ENCODE measurements at places on chromosomes 2 and 18.

DNA sequence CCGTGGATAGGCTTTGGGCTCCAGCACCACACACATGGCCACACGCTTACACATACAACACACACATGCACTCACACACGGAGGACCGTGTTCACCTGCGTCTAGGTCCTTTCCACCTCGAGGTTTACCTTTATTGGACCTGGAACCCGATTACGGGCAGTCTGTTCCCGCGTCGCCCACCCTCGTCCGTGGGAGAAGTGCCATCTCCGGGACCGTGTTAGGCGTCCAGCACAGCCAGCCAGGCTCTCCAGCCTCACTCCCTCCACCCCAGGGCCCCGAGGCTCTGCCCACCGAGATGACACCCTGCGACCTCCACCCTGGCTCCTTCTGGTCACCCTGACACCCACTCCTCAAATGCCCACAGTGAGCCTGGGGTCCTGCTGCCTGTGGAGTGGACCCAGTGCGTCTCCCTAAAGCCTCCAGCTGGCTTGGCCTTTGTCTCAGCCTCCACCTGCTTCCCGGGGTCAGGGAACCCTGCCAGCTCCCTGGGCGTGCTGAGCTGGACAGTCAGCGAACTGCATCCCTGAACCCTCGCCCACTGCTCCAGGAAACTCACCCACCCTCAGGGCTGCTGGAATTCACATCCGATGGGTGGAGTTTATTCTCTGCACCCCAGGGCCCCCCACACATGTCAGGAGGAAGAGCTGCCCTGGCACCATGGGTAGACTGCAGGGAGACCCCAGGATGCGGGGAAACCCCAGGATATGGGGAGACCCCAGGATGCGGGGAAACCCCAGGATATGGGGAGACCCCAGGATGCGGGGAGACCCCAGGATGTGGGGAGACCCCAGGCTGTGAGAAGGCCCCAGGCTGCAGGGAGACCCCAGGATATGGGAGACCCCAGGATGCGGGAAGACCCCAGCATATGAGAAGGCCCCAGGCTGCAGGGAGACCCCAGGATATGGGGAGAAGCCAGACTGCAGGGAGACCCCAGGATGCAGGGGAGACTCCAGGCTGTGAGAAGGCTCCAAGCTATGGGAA is 33.0 kb downstream of the ADI1 start:
- DNase-seq = no peak

GRCh38 chr2:44362207-44363015 is 664 bp downstream of the CAMKMT start:
- DNase-seq = peak; percentile 35

- DNase-seq = no peak
Measured at GRCh38 chr2:234100686-234101085, 50.2 kb downstream of the SPP2 start.

DNA sequence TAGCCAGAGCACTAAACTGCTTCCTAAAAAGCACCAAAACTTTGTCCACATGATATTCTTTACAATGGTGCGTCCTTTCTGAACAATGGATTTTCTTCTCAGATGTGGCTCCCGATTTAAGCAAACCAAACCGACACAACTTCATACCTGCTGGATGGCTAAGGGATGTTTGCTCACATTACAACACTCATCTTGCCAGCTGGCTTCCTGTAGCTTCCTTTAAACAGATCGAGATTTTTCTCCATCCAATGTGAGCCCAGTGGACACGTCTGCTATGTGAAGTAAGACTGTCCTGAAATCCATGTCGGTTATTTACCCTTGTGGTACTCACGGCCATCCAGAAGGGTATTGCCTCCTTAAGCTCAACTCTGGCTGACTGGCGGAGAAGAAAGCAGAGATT is 126.5 kb downstream of the MAPK4 start:
- no peak for DNase-seq

DNA sequence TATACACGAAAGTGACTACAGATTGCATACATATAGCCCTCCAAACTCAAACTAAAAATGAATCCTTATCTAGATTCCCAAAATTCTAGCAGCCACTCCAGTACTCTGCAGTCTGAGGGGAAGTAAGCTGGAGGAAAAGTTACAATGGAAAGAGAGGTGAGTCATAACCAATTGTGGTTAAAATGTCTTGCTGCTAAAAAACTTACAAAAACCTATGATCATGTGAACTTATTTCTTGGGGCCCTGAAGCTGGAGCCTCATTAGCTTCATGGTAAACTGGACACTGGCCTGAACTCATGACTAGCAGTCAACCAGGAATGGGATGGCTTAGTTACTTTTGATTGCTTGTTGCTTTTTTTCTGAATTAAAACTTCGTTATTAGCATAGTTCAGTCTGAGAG is 175.9 kb downstream of the SLC4A3 start:
- no peak for DNase-seq

- no peak for DNase-seq
Measured at GRCh38 chr18:75208155-75208835, 644 bp downstream of the PTGR3 start.
